ENCODE measurements at places on chromosomes 16 and 17.
A peak's percentile ranks its signal among the peaks of the same experiment; 100 is the strongest.

- DNase-seq, result peak; percentile 81
Measured at GRCh38 chr16:75319513-75320411, 68.3 kb upstream of the BCAR1 start.

GRCh38 chr16:79263425-79263824 lies 337.1 kb downstream of the MAF start:
- no peak for DNase-seq

GRCh38 chr17:8153525-8153956 lies 1.3 kb upstream of the PER1 start:
- DNase-seq, result peak; percentile 91

GRCh38 chr16:84597528-84597896 lies 20.4 kb downstream of the COTL1 start:
- no peak for DNase-seq

DNA sequence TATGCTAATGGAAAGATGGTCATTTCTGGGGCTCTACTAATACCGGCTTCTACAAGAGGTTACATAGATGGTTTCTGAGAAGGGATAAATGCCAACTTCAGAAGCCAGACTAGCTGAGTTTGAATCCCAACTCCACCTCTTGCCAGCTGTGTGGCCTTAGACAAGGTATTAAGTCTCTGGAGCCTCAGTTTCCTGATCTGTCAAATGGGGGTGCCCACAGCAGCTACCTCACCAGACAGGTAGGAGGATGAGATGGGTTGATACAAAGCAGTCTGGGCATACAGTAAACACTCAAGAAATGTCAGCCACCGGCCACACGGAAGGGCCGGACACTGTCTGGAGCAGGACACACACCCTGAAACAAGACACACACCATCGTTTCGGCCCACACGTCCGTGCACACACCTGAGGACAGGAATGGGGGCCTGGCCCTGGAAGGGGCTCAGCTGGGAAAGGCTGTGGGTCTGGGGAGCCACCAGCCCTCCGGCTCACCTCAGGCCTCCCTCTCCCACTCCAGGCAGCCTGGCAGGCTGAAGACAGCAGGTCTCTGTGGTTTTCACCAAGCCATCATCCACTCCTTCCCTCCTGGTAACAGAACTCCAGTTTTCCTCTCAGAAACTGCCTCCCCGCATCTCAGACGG lies 5.5 kb downstream of the KNOP1 start:
- DNase-seq, result no peak

- no peak for DNase-seq
Measured at GRCh38 chr17:77692571-77693161, 265.8 kb upstream of the TNRC6C start.

- no peak for DNase-seq
Measured at GRCh38 chr16:26606381-26607150, 460.2 kb upstream of the C16orf82 start.

GRCh38 chr16:65739518-65739917 lies 617.7 kb upstream of the CDH11 start:
- DNase-seq, result no peak

- DNase-seq, result no peak
Measured at GRCh38 chr16:69365901-69366300, 14.3 kb upstream of the TMED6 start.

GRCh38 chr16:14465799-14466198 lies 164.3 kb downstream of the PARN start:
- no peak for DNase-seq

GRCh38 chr17:66687570-66688284 lies 147.2 kb upstream of the CACNG5 start:
- no peak for DNase-seq

GRCh38 chr17:72576289-72576759 lies 455.5 kb downstream of the SOX9 start:
- no peak for DNase-seq

GRCh38 chr16:7420079-7420478 lies 87.4 kb downstream of the RBFOX1 start:
- DNase-seq, result no peak

DNA sequence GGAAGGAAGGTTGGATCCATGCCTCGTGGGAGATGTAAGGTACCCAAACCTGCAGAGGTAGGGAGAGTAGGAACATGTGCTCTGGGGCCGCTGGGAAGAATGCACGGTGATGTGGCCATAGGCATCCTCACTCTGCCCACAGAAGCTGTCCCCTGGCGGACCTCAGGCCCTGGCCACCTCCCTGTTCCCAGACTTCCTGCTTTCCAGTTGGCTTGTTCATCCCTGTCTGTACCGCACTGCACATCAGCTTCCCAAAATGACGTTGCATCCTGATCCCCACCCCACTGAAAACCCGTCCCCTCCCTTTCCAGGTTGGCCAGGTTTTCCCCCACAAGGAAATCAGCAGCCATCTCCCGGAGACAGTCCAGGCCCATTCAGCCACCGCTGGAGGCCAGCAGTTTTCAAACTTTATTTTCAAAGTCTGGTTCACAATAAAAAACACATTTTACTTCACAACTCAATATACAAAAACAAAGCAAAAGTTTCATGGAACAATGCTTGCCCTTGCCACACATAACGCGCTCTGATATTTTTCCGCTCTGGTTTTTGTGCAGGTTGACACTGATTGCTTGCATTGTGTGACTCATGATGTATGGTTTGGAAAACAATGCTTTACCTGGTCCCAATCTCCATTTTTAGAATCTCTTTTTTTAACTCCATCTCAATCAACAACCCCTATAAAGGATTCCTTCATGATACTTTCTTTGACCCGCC lies 143.0 kb downstream of the GAS7 start:
- DNase-seq, result no peak

GRCh38 chr17:279331-279730 lies 73.3 kb downstream of the RPH3AL start:
- no peak for DNase-seq

DNA sequence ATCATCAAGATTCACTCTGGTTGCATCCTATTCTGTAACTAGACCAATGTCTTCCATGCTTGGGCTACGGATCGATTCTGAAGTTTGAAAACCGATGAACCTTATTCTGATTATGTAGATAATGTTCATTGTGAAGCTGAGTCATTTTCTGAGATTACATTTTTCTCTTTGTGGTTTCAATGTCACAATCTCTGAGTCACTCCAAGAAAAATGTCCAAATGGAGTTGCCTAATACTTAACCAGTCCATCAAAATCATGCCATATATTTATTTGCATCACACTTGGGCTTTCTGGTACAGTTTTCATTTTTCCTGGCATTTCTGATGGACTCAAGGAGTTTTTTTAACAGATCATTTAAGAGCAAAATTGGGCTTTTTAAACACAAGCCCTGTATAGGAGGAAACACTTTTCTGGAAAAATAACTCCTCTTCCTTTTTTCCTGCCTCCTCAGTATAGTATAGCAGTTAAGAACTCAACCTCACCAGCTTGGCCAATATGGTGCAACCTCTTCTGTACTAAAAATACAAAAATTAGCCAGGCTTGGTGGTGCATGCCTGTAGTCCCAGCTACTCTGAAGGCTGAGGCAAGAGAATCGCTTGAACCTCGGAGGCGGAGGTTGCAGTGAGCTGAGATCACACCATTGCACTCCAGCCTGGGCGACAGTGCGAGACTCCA lies 17.5 kb downstream of the CACNG3 start:
- peak; percentile 44 for DNase-seq

GRCh38 chr16:72008424-72009216 lies at the start of gene DHODH:
Gene DHODH, plus strand, starts transcription at chr16:72008744. Its CDS starts 21 bp downstream, at chr16:72008765.
- peak; percentile 99 for DNase-seq

DNA sequence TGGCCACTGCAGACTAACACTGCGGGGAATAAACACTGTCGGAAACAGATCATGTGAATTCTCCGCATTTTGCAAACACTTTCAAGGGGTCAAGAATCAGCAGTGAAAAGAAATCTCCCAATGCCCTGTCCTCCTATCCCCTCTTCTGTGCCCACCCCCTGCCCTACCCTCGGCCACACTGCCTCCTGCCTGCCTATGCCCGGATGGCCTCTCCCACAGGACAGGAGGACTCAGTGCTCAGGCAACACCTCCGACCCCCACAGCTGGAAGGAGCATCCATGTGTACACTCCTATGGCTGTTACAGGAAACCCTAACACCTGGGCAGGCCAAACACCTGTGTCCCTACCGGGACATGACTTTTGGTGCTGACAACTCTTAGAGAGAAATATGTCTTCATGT lies 24.5 kb downstream of the FBXO31 start:
- no peak for DNase-seq

DNA sequence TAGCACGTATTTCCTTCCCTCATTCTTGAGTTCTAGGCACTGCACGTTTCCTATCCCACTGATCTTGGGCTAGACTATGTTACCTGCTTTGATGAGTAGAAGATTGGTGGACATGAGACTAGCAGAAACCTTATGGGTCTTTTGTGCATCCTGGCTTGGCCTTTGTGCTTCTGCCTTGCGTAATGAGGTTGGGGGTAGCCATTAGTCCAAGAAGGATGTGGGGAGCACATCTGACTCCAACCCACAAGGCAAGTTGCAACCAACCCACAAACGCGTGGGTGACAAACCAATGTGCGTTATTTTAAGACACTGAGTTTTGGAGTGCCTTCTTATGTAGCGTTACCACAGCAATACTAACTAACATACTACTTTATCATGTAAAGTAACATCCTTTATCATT lies 180.4 kb upstream of the IRX5 start:
- no peak for DNase-seq

GRCh38 chr17:30520436-30520835 lies 43.2 kb downstream of the GOSR1 start:
- DNase-seq, result peak; percentile 79

DNA sequence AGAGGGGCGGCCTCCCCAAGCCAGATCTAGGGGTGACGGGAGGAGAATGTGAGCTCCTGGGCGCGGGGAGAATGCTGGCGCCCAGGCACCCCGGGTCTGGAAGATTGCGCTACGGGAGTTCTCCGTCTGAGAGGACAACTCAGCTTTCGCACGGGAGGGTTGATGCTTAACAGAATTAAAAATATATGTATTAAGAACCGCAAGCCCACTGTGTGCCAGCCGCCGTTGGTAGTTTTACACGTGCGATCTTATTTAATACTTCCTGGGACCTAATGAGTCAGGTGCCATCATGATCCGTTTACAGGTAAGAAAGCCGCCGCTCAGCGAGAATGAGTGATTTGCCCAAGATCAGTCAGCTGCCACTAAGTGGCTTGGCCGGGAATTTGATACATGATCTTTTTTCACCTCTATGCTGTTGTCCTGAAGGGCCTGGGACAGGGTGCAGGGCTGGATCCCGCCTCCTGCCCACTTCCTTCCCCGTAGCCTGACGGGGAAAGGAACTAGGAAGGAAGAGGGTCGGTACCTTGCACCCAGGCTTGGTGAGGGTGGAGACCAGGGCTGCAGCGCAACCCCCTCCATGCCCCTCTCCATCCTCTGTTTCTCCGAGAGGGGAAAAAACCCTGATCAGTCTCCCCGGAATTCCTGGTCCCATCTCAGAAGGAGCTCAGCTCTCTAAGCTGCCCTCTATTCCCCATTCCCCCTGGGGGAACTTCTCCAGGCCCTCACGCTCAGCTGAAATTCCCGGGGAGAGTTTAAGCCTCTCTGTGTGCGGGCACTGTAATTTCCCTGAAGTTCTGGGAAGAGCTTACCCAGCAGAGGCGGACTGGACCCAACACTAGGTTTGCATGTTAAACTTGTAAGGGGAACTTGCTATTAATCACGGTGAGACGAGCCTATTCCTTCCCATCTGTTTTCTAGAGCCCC lies 983 bp downstream of the VAT1L start:
- no peak for DNase-seq

- DNase-seq, result no peak
Measured at GRCh38 chr17:62755141-62755851, 52.8 kb downstream of the MARCHF10 start.

DNA sequence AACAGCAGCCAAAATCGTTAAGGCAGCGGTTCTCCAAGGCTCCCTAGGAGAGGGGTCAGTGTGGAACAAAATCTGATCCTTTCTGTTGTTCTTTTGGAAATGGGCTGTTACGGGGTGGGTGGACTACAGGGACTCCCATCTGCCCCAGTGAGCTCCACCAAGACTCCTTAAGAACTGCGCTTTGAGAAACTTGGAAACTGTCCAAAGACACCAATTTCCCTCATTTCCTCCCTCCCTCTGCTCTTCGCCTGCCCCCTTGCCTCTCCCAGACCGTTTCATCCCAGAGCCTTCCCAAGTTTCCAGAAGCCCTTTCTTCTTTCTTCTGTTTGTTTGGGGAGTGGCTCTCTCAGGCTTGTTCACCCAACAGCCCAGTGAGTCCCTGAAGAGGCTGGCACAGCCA lies 205.4 kb downstream of the COPRS start:
- DNase-seq, result no peak

- DNase-seq, result no peak
Measured at GRCh38 chr17:49224198-49224996, 6.2 kb downstream of the PHOSPHO1 start.

DNA sequence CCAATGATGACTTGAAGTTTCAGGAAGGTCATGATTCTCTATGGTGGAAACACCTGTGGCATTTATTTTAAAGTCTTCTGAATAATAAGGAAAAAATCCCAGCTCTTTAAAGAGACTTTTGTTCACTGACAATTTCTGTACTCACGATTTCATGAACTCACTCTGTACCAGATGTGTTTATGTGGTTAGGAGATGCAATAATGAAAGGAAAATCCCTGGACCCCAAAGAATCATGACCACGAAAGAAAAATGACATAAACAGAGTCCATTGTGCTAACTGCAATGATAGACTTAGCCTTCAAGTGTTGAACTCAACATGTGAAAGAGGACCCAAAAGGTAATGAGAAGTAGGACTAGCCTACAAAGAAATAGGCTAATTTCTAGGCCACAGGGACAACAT lies 947.5 kb downstream of the CDH11 start:
- no peak for DNase-seq

DNA sequence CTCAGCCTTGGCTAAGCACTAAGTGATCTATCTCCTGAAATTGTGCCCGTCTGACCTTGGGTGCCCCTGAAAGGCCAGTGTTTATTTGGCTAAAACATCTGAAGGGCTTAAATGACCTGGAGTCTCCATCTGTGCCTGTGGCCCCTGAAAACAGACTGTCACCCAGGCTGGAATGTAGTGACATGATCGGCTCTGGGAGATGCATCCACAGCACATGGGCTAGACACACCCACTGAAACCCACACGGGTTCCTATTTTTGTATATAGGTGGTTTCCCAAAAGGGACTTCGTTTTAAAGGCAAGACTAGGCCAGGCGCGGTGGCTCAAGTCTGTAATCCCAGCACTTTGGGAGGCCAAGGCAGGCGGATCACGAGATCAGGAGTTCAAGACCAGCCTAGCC lies 13.5 kb downstream of the CEP295NL start:
- DNase-seq, result no peak

- DNase-seq, result peak; percentile 18
Measured at GRCh38 chr16:4522051-4522581, 16.5 kb downstream of the CDIP1 start.

DNA sequence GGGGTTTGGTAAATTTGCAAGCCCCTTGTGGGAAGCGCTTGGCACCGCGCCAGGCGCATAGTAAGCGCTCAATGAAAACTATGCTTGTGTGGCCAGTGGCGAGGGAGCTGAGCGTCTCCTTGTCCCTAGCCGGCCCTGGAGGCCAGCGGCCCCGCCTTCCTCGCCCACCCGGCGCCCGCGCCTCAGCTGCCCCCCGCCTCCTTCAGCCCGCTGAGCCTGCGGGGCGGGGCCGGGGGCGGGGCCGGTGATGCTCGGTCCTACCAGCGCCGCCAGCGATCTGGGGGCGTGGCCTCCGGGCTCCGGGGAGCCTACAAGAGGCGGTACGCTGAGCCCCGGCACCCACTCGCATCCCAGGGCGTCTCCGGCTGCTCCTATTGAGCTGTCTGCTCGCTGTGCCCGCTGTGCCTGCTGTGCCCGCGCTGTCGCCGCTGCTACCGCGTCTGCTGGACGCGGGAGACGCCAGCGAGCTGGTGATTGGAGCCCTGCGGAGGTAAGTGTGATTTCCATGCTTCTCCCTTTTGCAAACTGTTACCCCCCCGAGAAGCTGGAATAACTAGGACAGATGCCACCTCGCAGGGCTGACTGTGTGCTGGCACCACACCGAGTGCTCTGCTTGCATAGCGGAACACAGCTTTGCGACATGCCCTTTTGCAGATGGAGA lies at the start of gene CRISPLD2:
Gene CRISPLD2 (plus strand): TSS at position 342 of the 661 bp plus-strand sequence. CDS start 18,511 bp downstream, outside the sequence.
- DNase-seq, result peak; percentile 98

Measured in adipocyte (in vitro differentiated cells).